ENCODE measurements at places on chromosomes 12 and 14. TPM values are rescaled to one million over a fixed set of nuclear protein-coding genes. Genes with fewer than 3 reads are reported as not detected.

Gene RIMKLB
- total RNA-seq = 87.6 TPM

Gene CMKLR1
- total RNA-seq = 56.6 TPM

Gene FAM181A
- not detected for total RNA-seq

Gene FAM186B
- total RNA-seq = 0.42 TPM

Gene LGALS3
- 195 TPM for total RNA-seq

Gene RIMBP2
- 0.54 TPM for total RNA-seq

Gene RHEBL1
- total RNA-seq = 1.3 TPM

Gene PTCSC3
- not detected for total RNA-seq

Gene RNASE4
- 66.4 TPM for total RNA-seq

Gene KCNA1
- total RNA-seq = not detected

Gene CNTN1
- 42.8 TPM for total RNA-seq

Gene ACTN1
- 1,201 TPM for total RNA-seq

Gene ZNF385A
- total RNA-seq = 19.0 TPM

Gene GALNT8
- total RNA-seq = 1.9 TPM

Gene SMIM41
- 1.8 TPM for total RNA-seq

Gene GPR68
- 2.0 TPM for total RNA-seq

Gene TAS2R31
- 9.5 TPM for total RNA-seq

Gene GLI1
- total RNA-seq = 13.0 TPM

Gene OR6C2
- not detected for total RNA-seq

Gene RNF34
- 55.8 TPM for total RNA-seq

Gene IL31
- not detected for total RNA-seq

Gene CTSG
- 4.1 TPM for total RNA-seq

Gene RNFT2
- total RNA-seq = 1.5 TPM

Gene ART4
- total RNA-seq = 66.6 TPM

Gene MGP
- 9,983 TPM for total RNA-seq

Gene DDX55
- 41.8 TPM for total RNA-seq

Gene PLD4
- not detected for total RNA-seq

Gene ADGRD1
- total RNA-seq = 37.0 TPM

Gene RAD9B
- 0.21 TPM for total RNA-seq

Gene SERPINA5
- total RNA-seq = 6.8 TPM

Gene PSEN1
- total RNA-seq = 47.5 TPM

Gene ACSS3
- 30.0 TPM for total RNA-seq

Gene NFATC4
- total RNA-seq = 62.0 TPM

Gene FGF6
- not detected for total RNA-seq

Gene LRFN5
- 4.7 TPM for total RNA-seq

Gene PTGES3
- 97.6 TPM for total RNA-seq
